ENCODE measurements at places on chromosomes 5 and 9.

GRCh38 chr5:88190106-88190834 lies 78.4 kb downstream of the TMEM161B start:
- no peak for DNase-seq

DNA sequence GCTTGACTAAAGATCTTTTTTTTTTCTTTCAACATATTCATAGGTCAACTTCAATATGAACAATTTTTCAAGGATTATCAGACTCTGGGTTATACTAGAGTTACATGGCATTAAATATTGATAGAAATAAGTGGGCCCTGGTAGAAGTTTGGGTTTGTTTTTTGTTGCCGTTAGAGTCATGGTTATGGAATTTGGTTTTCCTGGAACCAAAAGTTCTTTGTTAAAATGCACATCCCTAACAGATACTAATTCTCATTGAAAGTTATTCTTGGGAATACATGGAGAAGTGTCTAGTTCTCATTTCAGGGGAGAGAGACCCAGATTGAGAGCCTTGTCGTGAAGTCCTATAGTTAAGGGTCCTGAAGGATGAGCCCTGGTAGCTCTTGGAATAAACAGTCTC lies 124.9 kb downstream of the FGF1 start:
- no peak for DNase-seq

GRCh38 chr9:22240619-22241018 lies 206.0 kb upstream of the DMRTA1 start:
- no peak for DNase-seq

- no peak for DNase-seq
Observed at GRCh38 chr9:83285445-83286225, 222.7 kb upstream of the RASEF start.

DNA sequence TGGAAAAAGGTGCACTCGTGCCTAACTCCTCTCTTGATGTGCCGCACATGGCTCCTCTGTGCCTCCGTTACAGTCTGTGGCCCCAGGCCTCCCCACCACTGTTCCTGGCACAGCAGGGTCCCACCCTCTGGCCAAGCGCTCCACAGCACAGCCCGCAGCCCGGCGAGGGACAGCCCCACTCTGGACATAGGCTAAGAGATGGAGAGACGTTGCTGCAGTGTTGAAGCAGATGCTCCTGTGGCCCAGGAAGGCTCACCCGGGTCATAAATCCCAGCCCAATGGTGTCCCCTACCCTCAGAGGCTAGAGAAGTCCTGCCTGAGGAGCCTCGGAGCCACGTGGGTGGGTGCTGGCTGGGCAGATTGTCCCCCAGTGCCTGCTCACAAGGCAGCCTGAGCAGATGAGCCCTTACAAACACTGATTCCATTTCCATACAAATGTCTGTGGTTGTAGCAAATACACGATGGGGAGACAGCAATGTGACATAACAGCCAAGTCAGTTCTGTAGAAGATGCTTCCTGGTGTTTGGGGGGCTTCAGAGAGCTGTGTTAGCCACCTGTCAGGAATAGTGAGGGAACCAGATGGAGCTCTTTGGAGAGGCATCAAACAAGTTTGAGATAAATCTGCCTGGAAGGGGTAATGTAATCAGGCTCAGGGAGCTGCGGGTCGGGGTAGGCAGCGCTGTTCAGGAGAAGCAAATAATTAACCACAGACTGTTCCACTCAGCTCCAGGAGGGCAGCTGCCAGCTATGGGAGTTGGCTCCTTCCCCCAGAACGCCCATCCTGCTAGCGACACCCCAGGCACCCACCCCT lies 41.7 kb downstream of the C5orf15 start:
- DNase-seq = no peak
